ENCODE measurements at places on chromosomes 6 and 20. TPM values are rescaled to one million over a fixed set of nuclear protein-coding genes. Genes with fewer than 3 reads are reported as not detected.

DNA sequence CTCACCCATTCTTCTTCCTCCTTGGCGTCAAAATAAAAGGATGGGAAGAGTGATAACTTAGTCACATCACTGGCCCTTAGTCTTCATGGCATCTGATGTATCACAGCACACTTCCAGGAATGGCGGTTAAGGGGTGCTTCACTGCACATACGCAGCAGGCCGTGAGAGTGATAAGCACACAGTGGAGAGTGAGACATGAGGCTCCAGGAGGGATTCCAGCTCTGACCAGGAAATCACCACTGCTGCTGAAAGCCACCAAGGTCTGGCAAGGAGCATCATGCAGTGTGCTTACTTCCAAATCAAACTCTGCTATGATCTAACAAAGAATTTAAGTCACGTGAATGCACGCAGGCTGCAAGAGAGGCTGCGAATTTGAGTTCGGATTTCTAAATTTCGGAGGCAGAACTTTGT lies 62.4 kb downstream of the ARID1B start:
- peaks cover 65% of the 10 kb centered on the region for H3K4me1 ChIP-seq
- H3K4me3 ChIP-seq, result no peak overlapping the region
- H3K36me3 ChIP-seq, result no peaks in the 10 kb centered on the region
- H3K27me3 ChIP-seq, result no peaks in the 10 kb centered on the region

GRCh38 chr6:46513533-46513932 lies 22.3 kb upstream of the RCAN2 start:
- H3K36me3 ChIP-seq, result no peaks in the 10 kb centered on the region
- H3K4me1 ChIP-seq, result peaks cover 23% of the 10 kb centered on the region
- H3K27me3 ChIP-seq, result no peaks in the 10 kb centered on the region
- no peak overlapping the region for H3K27ac ChIP-seq
- H3K4me3 ChIP-seq, result no peak overlapping the region

GRCh38 chr6:123802697-123803503 lies 765 bp upstream of the NKAIN2 start:
- H3K27ac ChIP-seq, result peak overlapping the region; percentile 54
- H3K27me3 ChIP-seq, result no peaks in the 10 kb centered on the region
- H3K4me1 ChIP-seq, result peaks cover 6% of the 10 kb centered on the region

DNA sequence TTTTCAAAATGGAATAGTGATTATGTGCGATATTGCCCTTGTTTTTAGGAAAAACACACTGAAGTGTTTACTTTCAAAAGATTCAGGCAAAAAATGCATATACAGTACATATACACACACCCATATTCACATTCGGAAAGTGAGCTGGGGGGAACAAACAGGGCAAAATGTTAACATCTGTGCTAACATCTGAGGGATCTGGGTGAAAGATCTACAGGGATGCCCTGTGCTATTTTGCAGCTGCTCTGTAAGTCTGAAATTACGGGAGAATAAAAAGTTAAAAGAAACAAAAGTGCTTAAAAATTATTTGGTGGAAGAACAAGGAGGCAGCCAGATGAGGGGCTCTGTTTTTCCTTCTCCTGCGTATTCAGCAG lies 860 bp downstream of the CST3 start:
- peak overlapping the region; percentile 99 for H3K4me3 ChIP-seq
- DNase-seq, result no peak
- H3K36me3 ChIP-seq, result peaks cover 26% of the 10 kb centered on the region

DNA sequence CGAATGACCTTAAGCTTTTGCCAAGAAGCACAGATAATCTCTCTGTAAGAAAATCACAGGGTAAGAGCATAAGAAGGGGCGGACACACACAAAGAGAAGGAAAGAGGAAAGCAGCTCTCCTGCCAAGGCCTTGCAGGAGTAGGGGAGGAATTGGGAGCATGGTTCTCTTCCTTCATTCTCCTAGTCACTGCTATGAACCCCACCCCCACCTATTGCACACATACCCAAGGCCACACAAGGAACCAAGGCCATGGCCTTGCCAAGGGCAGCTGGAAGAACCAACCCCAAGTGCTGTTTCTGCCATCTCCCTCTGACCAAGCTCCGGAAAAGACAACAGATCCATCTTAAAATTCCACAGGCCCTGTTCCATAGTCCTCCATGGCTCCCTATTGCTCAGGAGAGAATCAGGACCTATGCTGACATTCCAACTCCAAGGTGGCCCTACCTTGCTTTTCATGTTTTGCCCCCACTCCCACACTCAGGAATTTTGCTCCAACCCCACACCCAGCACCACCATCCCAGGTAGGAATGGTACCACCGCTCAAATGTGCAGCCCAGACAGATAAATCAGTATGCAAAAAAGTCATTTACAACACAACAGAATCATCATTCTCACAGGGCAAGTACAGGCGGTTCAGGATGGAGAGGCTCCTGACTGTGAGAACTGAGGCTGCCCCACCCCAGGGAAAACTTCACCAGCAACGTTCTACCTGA lies 31.3 kb downstream of the TRAM2 start:
- H3K4me3 ChIP-seq, result no peak overlapping the region
- H3K27me3 ChIP-seq, result no peaks in the 10 kb centered on the region
- peaks cover 27% of the 10 kb centered on the region for H3K4me1 ChIP-seq
- H3K27ac ChIP-seq, result no peak overlapping the region
- no peak for DNase-seq
- H3K36me3 ChIP-seq, result no peaks in the 10 kb centered on the region

Gene NHSL1
- 0.17 TPM for polyA plus RNA-seq

Gene NUP153
- 32.7 TPM for polyA plus RNA-seq

Gene STX11
- 4.6 TPM for polyA plus RNA-seq

Gene HTR1E
- not detected for polyA plus RNA-seq
